Nephron progenitor cell (in vitro differentiated cells): ENCODE measurements at places on chromosomes 2 and 18.

DNA sequence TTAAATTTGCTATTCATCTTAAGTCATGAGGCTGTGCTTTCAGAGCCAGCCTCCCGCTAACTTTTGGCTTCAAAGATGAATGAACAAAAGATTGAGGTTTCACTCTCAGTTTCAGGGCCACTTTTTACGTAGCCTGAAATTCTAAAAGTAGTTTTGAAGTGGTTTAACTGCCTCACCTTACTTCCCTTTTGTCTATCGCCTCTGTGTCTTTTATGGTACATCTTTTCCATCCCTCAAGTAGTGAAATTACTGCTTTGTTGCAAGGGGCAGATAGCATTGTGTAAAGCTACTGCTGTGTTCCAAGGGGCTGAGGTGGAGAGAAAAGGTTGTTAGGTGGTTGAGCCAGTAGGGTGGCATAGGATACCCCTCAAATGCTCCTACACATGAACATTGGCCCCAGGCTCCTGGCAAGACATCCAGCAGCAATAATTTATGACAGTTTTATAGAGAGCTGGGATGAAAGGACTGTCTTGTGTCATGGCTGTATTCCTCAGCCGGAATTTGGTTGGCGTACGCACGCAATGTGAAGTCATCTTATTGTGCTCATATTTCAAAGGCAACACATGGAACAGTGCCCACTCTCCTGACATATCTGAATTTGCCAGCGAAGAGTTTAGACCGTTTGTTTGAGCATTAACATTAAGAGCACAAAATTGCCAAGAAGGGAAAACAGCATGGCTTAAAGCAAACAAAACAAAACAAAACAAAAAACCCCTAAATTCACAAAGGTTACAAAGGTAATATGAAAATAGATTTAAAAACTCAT, 32.2 kb downstream of the QPCT start:
- no peak for DNase-seq

- DNase-seq = no peak
These were observed 236.6 kb downstream of the PTH2R start for GRCh38 chr2:208643145-208643544.

GRCh38 chr2:71725836-71726235, 272.5 kb downstream of the DYSF start:
- no peak for DNase-seq

- no peak for DNase-seq
These were observed 356.1 kb upstream of the ZC3H15 start for GRCh38 chr2:186129767-186130581.

GRCh38 chr2:128404709-128405466, 86.2 kb upstream of the HS6ST1 start:
- no peak for DNase-seq

- DNase-seq = no peak
These were observed 268.1 kb upstream of the CXCR4 start for GRCh38 chr2:136386046-136386445.

DNA sequence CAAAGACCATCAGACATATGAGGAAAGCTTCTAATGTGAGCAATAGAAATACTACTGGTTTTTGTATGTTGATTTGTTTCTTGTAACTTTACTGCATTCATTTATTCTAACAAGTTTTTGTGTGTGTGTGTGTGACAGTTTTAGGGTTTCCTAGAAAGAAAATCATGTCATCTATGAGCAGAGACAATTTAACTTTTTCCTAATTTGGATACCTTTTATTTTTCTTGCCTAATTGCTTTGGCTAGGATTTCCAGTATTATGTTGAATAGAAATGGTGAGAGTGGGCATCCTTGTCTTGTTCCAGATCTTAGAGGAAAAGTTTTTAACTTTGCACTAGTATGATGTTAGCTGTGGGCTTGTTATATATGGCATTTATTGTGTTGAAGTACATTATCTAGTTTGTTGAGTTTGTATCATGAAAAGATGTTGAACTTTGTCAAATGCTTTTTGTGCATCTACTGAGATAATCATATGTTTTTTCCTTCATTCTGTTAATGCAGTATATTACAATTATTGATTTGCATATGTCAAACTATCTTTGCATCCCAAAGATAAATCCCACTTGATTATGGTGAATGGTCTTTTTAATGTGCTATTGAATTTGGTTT, 117.3 kb upstream of the CDC42EP3 start:
- no peak for DNase-seq

GRCh38 chr2:75309596-75310463, 110.5 kb upstream of the TACR1 start:
- no peak for DNase-seq

DNA sequence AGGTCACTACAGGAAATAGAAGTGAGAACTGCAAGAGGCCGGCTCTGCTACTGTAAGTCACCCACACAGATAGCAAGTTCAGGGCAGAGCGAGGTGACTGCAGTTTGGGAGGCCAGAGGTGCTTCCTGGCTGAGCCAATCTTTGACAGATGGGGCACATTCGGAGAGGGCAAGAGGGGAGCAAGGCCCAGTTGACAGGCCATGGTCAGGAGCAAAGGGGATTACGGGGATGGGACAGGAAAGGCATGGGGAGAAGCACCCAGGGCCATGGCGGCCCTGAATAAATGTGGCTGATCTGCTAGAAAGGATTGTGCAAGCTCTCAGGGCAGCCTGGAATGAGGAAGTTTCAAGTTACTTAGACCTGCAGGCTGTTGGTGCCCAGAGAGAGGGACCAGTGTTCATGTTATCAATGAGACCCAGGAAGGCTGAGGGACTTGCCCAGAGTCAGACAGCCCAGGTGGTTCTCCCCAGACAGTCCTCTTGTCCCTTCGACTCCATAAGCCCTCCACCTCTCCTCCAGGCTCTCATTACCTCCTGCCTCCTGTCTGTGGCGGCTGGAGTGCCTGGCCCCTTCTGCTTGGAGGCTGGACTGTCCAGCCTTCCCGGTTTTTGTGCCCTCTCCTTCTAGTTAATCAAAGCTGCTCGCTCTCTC, 123.3 kb downstream of the CTIF start:
- DNase-seq = no peak

DNA sequence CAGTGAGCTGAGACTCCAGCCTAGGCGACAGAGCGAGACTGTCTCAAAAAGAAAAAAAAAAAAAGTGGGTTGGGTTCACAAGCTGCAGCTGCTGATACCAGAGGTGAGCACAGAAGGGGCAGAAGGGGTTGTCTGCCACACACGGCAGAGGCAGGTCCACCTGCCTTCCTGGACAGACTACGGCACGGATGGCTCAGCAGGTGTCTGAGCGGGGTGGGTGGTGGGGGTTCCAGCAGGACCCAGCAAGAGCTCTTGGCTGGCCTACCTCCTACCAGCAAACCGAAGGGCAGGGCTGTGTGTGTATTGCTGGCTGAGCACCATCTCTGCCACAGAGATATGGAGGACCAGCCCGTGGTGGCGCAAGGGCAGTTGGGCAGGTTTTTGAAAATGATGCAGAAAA, 130.4 kb upstream of the ASB18 start:
- no peak for DNase-seq

GRCh38 chr2:62156861-62157496, 38.9 kb upstream of the B3GNT2 start:
- no peak for DNase-seq

GRCh38 chr2:196459539-196459938, 180.0 kb upstream of the CCDC150 start:
- no peak for DNase-seq

DNA sequence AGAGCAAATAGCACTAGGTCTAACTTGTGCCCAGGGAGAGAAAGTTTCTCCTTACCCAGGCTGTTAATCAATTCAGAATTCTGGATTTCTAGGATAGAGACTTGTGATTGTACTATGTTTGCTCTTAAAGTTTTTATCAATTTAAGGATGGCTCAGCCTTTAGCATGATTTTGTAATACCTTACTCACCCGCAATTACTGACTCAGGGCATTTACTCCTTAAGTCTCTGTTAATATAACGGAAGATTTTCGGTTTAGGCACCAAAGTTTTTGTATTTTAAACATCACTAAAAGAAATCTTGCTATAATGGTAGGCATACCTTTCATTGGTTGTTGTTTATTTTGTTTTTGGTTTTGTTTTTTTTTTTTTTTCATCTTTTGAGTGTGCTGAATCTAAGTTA, 358.2 kb downstream of the RBM43 start:
- no peak for DNase-seq

GRCh38 chr2:23706613-23707078, 220.3 kb downstream of the ATAD2B start:
- no peak for DNase-seq

GRCh38 chr2:37243435-37243834, 12.0 kb downstream of the NDUFAF7 start:
- no peak for DNase-seq

GRCh38 chr18:399631-400135, 100.8 kb downstream of the COLEC12 start:
- DNase-seq = no peak

- DNase-seq = no peak
These were observed 182.7 kb upstream of the SIX2 start for GRCh38 chr2:45191976-45192375.

- DNase-seq = no peak
These were observed 173.4 kb upstream of the NDUFV2 start for GRCh38 chr18:8928847-8929780.

DNA sequence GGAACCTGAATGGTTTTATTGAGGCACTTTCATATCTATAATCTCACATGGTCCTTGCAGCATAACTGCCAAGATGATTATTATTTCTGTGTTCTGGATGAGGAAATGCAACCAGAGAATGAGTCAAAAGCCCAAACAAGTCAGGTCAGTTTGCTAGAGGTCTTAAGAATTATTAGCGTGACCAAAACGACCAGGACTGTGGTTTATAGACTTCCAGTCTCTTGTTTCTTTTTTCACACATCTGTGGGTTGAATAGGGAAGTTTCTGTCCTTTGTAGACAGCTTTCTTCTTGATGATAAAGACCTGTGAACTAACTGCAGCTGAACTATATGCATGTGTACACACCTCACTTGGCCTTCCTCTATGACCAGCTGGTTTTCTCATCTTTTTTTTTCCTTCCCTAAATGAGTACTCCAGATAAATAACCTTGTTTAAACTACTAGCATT, 13.9 kb downstream of the ADAM23 start:
- DNase-seq = no peak

DNA sequence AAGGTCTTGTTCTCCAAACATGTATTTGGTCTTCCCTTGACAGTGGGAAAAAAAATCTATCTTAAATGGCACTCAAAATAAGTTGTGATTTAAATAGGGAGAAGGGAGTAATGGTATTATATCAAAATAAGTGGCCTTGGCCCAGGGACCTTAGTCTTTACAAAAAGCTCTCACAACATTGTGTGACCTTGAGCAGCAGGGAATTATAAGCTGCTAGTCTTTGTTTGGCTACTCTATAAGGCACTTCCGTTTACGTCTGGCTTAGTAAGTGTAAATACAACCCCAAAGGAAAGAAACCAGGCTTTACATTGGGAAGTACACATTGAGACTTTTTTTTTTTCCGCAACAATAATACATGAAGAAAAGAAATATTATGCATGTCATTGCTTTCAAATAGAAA, 734.0 kb upstream of the LINC00305 start:
- DNase-seq = no peak

- DNase-seq = no peak
These were observed 126.9 kb downstream of the NFATC1 start for GRCh38 chr18:79522451-79523205.

GRCh38 chr18:35271656-35272055, 18.4 kb downstream of the ZSCAN30 start:
- no peak for DNase-seq

- no peak for DNase-seq
These were observed 182.9 kb downstream of the MYO1B start for GRCh38 chr2:191428141-191428540.
